KG1 (cell line): ENCODE measurements at places on chromosomes 2 and 18.

- DNase-seq = no peak
These were observed 266.3 kb downstream of the DYSF start for GRCh38 chr2:71719520-71720282.

GRCh38 chr2:70472221-70472890 is 81.3 kb downstream of the TGFA start:
- peak; percentile 12 for DNase-seq

GRCh38 chr18:47260120-47260923 is 8.9 kb upstream of the SKOR2 start:
- peak; percentile 24 for DNase-seq

DNA sequence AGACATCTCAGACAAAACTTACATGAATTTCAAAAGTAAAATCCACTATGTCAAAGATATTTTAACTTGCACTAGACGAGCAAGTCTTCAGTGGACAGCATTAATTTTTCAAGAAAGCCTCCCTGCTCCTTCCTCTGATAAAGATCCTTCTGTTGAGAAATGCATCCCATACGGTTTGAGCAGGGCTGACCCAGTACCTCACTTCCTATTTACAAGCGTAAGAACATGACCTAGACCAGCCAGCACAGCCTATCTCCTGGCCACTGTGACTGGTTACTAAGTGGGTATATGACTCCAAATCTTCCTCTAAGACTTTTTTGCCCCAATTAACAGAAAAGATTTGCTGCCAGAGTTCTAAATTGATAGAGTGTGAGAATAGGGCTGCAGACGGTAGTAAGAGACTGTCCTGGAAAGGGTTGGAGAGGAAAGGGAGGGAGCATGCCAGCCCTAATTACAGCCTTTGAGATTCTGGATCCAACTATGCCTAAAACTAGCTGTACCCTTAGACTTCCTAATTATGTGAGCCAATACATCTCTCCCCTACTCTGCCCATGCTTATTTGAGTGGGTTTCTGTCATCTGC is 108.4 kb downstream of the PRELID3A start:
- no peak for DNase-seq

- DNase-seq = no peak
These were observed 10.9 kb upstream of the INO80D start for GRCh38 chr2:206096876-206097275.

DNA sequence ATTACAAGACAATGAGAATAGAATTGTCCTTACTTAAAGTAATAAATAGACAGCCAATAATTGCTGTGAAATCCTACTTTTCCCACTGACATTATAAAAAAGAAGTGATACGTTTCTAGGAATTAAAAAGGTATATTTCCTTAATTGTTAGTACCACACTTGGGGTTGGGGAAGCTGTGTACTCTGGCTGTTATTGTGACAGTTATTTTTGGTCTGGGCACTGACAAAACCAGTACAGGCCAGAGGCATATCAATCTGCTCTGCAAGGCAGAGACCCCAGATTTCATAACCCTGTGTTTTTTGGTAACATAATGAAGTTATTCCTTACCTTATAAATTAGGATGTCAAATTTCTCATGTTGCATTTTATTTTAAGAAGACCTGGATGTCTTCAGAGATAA is 66.5 kb downstream of the RAB10 start:
- no peak for DNase-seq

- no peak for DNase-seq
These were observed 497.8 kb upstream of the MYT1L start for GRCh38 chr2:2828774-2829368.

DNA sequence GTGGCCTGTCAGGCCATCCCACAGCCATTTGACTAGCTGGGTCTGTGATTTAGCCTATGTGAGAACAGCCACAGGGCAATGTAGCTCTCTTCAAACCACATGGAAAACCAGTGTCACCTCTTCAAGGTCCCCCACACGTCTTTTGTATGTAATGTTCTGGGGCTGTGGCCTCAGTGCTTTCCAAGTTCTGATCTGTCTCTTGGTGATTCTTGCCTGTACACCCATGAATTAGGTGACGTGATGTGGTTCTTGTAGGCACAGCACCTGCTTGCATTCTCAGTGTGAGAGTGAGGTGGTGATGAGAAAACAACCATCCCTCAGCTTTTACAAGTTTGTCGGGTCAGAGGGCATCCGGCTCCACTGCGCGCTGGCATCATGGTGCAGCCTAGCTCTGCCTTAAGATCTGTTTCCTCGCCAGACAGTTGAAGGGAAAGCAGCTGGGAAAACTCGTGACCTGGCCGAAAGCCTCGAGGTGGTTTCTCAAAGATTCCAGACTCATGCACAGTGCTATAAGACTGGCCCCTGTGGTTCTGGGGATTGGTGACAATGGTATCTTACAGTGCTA is 125.8 kb downstream of the TANC1 start:
- DNase-seq = no peak

DNA sequence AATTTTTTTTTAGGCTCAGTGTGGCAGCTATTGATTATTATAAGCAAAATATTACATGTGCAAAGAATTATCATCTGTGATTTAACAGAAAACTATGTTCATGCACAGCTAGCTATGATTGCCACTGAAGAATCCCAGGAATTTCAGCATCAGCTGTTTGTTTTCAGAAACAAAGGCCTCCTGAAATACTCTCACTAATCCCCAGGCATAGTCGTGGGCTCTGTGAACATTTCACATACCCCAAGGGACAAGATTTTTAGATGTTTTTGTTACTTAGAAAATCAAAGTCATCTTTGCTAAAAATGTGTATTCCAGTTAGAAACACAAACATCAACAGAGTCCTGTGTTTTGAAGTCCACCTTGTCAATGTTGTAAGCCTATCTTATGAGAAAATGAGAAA is 156.1 kb downstream of the MYO1B start:
- no peak for DNase-seq

- DNase-seq = no peak
These were observed 75.8 kb downstream of the NEDD4L start for GRCh38 chr18:58119819-58120218.

DNA sequence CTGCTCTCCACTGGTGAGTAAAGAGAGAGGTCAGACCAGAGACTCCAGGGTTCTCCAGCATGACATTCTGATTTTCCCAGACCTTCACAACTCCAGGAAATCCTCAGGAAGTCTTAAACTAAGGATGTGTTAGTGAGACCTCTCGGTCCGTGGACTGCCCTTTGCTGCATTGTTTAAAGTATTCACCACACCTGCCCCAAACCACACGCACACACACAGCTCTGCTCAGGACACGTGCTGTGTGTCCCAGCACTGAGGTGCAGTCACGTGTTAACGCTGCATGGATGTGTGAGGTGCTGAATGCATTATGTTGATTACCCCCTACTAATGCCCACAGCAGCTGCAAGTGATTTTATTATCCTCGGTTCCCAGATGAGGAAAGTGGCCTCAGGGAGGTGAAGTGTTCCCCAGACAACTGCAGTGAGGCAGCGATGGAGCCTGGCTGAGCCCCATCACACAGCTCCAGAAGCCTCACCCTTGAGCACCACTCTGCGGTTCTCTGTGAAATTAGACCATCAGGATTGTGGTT is 68.4 kb downstream of the TRAPPC12 start:
- no peak for DNase-seq

DNA sequence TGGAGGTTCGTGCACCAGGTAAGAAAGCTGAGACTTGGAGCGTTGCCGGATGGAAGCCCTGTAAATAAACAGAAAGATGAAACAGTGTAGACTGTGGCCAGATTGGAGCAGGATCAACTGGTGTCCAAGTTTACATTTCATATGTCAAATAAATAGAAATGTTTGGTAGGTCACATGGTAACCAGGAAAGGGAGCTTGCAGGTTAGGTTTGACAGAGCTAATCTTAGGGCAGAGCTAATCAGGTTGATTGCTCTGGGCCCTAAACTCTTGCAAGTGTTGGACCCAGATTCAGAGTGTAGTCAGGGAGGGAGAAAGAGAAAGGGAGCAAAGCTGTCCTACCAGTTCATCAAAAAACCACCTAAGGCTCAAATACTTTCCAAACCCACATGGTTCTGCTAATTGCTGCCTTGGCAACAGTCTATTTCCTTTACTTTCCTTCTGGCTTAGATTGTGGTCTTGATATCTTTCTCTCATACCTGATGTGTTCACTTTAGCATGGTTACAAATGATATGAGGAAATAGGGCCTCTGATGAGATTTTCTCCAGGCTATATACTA is 63.2 kb downstream of the G6PC2 start:
- DNase-seq = no peak

DNA sequence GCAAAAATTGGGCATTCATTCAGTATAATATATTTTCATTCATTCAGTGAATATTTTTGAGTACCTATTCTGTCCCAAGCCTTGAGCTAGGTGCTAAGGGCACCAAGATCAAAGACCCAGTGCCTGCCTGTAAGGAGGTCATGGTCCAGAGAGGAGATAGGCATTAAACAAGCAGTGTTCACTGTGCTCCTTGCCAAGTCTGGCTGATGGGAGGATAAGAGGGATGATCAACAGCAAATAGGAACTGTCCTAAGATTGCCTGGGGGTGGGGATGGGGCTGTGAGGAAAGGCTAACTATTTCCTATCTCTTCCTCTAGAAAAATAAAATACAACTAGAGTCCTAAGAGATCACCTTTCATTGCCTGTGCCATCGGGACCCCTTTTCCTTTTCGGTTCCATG is 60.4 kb downstream of the SETBP1 start:
- DNase-seq = no peak

DNA sequence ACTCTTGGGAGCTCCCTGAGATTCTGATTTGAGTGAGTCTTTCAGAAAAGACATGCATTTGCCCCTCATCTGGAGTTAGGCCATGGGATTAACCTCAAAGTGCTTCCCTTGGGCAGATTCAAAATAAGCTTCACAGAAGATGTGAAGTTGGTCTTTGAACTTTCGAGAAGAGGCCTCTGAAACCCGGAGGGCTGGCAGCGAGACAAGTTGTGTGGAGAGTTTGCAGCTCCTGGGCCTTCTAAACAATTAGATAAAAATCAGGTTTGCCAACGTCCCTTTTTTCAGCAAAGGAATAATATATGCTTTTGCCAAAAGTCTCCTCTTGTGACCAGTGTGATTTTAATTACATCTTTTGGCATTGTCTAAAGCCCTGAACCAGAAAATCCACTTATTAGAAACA is 489.7 kb downstream of the SOX11 start:
- DNase-seq = no peak

DNA sequence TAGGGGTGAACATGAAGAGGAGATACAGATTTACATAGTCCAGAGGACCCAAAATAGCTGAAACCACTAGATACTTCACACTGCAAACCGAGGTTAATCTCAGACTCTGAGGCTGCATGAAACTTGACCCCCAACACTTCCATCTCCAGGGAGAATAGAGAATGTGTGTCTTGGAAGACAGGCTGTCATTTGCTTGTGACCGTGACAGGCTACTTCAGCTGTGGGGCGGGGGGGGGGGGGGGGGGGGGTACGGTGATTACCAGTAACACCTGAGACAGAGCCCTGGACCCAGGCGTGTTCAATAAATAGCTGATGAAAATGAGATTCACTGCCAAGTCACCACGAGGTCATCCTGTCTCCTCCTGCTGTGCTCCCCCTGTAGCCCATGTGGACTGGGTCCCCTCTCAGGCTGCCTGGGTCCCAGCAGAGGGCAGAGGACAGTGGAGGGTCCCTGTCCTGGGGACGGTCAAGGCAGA is 5.7 kb upstream of the KLHL29 start:
- DNase-seq = no peak

DNA sequence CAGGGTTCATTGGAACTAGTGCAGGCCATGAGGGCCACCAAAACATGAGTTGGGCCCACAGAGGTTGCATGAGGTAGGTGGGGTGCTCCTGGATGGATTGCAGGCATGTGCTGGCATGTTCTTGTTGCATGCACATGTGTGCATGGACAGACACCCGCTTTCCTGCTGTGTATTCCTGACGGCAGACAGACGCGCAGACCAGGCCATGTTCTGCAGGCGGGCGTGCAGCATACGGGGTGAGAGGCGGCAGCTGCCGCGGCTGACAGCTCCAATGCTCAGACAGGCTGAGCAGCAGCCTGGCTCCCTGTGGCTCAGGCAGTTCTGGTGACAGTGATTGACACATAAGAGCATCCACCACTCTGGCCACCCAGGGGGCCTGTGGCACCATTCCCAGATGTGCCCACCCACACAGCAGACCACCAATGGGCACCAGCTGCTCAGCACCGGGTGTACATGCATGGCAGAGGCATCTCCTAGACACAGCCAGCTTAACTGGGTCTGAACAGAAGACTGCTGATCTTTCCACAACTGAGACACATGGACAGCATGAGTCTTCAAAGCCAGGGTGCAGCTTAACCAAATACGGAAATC is 21.2 kb downstream of the HS1BP3 start:
- no peak for DNase-seq

DNA sequence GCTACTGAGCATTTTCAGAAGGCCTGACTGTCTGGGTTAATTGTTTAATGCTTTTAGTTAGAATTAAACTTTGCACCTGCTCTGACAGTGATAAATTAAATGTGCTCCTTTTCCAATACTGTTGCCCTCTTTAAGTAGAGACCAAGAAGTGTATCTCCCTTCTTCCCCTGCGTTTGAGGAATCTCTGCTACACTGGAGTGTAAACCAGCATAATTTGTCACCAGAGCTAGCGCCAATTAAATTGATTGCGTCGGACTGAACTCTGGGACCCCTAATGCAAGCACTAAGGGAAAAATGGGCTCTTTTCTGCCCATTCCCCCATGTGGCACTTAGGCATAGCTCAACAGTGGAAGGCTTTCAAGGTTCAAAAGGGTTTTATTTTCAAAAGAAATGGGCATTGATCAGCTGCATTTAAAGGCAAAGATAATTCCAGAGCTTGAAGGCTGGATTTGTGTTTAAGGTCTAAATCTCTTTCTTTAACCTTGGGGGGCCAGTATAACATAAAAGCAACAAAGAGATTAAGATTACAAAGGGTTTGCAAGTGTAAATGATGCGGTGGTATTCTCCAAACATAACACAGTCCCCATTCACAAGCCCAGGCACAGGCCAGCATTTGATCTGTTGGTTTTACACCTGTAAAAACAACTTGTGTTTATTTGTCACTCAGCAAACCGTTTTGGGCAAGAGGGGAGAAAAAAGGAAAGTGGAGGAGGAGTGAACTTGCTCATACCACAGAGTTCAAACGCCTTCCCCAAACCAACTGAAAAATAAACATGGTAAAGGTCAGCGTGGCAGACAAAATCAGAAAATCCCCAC is 427.6 kb downstream of the BCL11A start:
- no peak for DNase-seq

DNA sequence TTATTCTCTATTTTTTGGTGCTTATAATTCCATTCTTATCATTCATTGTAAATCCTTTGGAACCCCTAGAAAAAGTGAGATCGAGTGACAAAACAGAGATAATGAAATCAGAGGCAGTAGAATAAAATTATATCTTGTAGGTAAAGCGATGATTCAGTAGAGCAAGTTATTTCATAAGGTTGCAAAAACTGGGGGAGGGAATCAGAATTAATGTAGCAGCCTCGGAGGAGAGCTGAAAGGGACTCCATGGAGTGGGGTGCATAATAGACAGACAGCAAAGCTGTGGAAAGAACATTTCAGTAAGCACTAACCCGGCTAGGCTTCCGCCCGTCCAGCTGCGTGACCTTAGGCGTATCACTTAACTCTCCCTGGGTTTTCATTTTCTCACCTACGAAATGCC is 289.7 kb downstream of the EN1 start:
- no peak for DNase-seq
